ENCODE measurements at places on chromosomes 1 and 21.

DNA sequence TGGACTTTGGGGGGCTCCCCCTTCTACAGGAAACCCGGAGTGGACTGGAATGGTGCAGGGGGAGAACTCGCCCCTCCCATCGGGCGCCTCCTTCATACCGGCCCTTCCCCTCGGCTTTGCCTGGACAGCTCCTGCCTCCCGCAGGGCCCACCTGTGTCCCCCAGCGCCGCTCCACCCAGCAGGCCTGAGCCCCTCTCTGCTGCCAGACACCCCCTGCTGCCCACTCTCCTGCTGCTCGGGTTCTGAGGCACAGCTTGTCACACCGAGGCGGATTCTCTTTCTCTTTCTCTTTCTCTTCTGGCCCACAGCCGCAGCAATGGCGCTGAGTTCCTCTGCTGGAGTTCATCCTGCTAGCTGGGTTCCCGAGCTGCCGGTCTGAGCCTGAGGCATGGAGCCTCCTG, at the start of gene TNFRSF14:
Gene TNFRSF14, plus strand, starts transcription at position 95 of the 401 bp plus-strand sequence. Its CDS starts 294 bp downstream, at position 389.
- DNase-seq = no peak

DNA sequence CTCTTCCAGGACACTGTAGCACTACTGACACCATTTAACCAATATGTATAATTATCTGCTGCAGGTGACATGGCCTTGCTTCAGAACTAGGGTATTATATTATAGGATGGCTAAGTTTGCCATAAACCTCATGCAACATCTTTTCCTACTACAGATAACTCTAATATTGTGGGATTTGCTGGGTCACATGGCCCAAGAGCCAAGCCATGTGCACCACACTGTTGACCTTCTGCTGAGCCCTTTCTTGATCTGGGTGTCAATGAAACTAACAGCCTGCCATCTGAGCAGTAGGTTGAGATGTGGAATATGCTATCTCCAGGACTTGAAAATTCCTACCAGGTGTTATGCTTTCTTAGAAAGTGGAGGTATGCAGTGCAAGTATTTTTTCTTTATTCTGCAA, 2291.1 kb downstream of the MRPL39 start:
- DNase-seq = no peak

- no peak for DNase-seq
These were observed 6.5 kb downstream of the RUNX3 start for GRCh38 chr1:24923485-24924113.

DNA sequence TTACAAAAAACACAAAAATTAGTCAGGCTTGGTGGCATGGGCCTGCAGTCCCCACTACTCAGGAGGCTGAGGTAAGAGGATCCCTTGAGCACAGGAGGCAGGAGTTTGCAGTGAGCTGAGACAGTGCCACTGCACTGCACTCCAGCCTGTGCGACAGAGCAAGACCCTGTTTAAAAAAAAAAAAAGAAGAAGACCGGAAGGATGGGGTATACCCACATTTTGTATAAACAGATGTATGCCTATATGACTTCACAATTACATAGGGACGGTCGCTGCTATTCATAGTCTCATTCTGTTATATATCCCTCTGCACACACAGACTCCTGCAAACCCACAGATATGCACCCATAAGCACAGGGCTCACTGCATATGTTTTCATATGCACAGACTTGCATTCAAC, 12.7 kb downstream of the LCK start:
- no peak for DNase-seq

DNA sequence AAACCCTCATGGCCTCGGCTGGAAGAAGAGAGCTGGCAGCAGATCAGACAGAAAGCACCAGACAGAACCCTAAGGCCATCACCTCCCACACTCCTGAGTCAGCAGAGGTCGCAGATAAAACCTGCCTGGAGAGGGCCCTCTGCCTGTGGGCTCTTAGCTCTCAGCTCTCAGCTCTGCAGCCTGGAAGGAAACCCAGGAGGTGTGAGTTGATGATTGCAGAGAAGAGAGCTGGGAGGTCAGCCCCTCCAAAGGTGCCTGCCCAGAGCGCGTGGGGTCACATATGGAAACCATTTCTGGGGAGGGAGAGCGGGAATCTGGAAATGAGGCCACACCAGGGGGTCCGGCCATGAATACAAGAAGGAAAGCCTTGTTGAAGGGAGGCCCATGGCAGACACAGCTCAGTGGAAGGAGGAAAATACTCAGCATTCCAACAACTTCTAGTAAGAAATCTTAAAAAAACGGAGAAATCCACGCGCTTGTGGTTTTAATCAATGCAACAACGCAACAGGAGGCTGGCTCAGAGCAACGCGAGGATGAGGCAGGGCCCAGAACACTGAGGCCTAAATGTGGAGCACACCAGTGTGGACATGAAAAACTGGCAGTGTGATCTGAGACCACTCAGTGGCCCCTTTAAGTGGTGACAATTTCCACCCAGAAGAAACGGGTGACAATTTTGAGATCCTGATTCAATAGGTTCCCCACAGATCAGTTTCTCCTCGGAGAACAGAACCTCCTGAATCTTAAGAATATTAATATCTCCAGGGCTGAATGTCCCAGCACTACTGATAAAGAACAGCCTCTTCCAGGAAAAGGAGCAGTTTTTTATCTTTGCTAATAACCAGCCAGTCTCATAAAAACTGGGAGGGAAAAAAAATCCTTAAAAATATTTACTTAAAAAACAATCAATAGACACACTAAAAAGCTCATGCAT, 45.7 kb downstream of the PSMG1 start:
- DNase-seq = no peak

- no peak for DNase-seq
These were observed 689 bp upstream of the ZNF644 start for GRCh38 chr1:91022518-91022929.

DNA sequence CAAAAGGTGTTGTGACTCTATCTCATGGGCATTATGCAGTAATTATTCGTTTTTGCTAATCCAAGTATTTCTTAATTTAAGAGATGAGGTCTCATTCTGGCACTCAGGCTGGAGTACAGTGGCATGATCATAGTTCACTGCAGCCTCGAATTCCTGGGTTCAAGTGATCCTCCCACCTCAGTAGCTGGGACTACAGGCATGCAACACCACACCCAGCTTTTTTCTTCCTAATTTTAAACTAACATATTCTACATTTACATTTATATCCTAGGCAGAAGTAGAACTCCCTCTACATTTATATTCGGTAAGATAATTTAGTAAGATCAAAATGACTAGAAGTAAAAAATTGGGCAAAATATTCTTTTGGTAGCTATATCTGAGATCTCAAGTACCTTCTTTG, 50.5 kb upstream of the RBM34 start:
- DNase-seq = no peak

DNA sequence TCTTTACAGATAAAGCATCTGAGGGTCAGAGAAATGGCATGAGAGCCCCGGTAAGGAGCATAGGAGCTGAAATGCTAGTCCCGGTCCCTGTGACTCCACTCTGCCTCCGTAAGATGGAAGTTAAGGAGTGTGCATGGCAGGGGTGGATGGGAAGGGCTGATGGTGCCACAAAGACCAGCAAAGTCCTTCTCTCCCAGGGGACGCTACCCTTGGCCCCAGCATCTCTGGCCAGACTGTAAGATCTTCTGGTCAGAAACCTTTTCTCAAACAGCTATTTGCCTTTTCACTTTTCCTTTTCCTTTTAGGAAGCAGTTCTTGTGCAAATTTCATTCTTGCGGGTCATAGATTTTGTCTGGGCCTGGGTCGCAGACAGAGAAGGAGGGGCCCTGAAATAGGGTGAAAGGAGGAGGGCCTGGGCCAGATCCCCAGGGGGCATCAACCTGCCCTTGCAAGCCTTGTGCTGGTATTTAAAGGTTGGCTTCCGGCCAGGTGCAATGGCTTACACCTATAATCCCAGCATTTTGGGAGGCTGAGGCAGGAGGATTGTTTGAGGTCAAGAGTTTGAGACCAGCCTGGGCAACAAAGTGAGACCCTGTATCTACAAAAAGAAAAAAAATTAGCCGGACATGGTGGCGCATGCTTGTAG, 14.4 kb upstream of the EPS8L3 start:
- DNase-seq = peak; percentile 35

DNA sequence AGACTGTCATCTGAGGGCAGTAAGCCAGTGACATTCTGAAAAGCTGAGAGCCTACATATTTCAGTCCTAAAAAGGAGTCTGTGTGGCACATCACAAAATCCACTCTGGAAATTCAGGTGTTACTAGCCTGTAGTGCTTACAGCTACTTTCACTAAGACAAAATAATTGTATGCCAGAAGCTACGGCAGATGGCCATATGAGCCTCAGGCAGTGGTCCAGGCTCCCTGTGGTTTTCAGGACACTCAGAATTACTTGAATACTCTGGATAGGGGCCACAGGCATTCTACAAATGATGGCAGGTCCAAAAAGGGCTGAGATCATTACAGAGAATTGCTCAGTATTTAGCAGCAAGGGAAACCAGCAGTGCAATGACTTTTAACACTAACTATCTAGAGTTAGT, 527.1 kb downstream of the MRPL39 start:
- no peak for DNase-seq

- DNase-seq = no peak
These were observed 56.1 kb upstream of the LRRC7 start for GRCh38 chr1:69511426-69512192.

DNA sequence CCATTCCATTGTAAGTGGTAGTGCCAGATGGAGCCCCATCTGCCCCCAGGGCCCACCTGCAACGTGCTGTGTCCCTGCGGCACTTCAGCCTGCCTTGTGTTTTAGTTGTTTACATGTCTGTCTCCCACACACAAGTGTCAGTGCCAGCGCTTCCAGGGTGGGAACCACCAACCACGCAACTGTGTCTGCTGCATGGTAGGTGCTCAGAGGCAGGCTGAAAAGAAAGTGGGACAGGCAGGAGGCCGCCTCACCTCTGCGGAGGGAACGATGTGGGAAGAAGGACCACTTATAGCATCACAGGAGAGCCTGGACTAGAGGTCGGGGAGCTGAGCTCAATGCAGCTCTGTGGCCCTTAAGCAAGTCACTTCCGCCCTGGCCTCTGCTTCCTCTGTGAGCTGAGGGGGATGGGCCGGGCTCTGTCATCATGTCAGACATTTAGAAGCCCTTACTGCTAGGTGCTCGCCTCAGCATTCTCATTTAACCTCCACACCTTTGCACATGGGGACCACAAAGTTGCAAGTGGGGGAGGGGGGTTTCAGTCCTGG, 17.9 kb downstream of the SLC9A1 start:
- DNase-seq = no peak

DNA sequence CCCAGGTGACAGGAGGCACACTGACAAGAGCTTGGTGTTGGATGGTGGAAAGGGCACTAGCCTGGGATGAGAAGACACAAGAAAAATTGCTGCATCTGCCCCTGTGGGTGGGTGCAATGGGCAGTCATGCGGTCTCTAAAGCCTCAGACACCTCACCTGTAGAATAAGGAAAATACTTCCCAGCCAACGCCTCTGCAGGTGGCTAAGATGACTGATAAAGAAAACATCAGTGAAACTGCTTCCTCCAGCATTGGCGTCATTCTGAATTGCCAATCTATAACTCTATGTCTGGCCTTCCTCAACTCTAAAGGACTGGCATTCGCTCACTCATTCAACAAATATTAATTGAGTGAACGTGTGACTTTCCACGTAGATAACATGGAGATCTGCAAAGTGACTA, 100.4 kb upstream of the F3 start:
- DNase-seq = no peak

- DNase-seq = no peak
These were observed 9.3 kb downstream of the EPS15 start for GRCh38 chr1:51509773-51510172.

- DNase-seq = peak; percentile 94
These were observed at the start of gene ZBTB37 for GRCh38 chr1:173868266-173869020. TSS of gene ZBTB37 (plus strand) at chr1:173868380. CDS start at chr1:173870226, 1,846 bp downstream.

GRCh38 chr1:36165145-36165544, 9.2 kb downstream of the MAP7D1 start:
- DNase-seq = no peak

- no peak for DNase-seq
These were observed 131.8 kb downstream of the PDE4B start for GRCh38 chr1:65924471-65924870.

DNA sequence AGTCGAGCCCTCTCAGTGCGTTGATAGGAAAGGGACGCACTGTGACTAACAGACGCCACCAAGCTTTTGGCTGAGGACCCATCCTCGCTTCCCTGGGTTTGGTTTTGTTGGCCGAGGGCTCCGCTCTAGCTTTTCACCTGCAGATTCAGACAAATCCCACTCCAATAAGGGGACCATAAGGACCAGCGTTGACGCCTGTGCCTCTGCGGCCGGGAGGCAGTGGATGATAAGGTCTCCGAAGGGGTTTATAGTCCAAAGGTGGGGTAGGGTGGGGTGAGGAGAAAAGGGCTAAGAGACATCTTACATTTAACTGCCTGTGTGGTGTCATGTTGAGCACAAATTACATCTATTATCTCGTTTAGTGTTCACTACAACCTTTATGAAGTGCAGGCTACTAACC, 760 bp downstream of the PEX14 start:
- no peak for DNase-seq

DNA sequence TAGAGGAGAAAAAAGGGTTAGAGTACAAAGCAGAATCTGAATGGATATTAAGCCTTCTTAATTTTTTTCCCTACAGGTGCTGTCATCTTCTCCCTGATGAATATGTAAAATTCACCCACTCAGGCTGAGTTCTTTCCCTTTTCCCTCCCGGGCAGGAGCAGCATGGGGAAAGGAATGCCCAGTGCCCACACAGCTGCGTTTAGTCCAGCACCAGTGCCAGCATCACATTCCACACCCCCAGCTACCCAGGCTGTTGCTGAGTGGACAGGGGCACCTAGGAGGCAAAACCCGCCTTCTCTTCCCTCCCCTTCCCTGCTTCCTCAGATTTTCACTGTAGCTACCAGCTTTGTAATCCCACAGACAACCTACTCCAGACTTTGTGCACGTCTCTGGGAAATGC, 3.4 kb upstream of the CADM3 start:
- DNase-seq = no peak

DNA sequence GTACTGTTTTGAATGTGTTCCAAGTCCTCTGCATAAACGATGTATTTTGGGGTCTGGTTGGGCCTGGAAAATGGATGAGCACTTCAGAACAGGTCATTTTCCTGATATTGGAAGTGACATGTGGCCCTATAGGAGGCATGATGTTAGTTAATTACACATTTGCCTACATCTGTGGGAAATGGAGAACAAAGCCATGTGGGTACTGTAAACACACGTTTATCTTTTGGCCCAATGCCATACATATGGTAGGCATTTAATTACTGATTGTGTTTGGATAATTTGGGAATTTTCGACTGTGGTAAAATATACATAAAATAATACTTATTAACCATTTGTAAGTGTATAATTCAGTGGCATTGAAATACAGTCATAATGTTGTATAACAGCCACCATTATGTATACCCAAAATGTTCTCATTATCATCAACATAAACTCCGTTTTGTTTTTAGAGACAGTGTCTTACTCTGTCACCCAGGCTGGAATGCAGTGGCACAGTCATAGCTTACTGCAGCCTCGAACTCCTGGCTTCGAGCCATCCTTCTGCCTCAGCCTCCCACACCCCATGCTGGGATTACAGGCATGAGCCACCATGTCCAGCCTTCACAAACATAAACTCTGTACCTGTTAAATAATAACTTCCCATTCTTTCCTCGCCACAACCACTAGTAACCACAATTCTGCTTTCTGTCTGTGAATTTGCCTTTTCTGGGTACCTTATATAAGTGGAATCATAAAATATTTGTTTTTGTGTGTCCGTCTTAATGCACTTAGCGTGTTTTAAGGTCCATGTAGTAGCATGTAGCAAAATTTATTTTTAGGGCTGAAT, 11.9 kb upstream of the RNPEP start:
- DNase-seq = no peak

GRCh38 chr1:45258059-45258650, 51.8 kb upstream of the ZSWIM5 start:
- DNase-seq = no peak

GRCh38 chr1:244445320-244446181, 6.2 kb downstream of the ADSS2 start:
- DNase-seq = no peak

- DNase-seq = no peak
These were observed 288.5 kb upstream of the POU3F1 start for GRCh38 chr1:38334930-38335592.
